ENCODE measurements at places on chromosomes 12 and 14.

DNA sequence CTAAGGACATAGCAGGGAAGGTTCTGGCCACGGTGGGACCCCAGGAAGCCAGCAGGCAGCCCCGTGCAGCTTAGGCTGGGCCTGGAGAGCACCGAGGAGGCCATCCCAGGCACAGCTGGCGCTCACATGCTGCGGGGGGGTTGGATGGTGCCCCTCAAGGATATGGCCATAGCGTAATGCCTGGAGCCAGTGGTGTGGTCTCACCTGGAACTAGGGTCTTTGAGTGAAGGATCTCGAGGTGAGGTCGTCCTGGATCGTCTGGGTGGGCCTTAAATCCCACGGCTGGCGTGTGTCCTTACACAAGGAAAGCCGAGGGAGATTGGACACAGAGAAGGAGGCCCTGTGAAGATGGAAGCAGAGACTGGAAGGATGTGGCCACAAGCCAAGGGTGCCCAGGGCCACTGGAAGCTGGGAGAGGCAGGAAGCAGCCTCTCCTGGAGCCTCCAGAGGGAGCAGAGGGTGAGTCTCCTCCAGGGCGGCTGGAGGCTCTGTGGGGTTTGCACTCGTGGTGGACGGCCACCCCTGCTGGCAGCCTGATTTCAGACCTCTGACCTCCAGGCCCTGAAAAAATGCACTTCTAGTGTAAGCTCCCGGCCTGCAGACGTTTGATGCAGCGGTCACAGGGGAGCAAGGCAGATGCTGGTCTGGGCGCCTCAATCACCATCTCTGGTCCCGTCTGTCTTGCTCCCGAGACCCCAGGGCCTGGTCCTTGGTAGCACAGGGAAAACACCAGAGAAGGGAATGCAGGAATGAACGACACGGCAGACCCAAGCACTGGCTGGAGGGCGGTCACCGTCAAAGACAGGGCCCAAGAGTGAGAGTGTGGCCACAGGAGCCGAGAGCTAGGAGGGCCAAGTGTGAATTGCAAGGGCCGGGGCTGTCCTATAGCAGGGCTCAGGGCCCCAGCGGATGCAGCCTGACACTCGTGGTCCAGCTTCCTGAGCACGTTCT lies 218.6 kb downstream of the KIF26A start:
- DNase-seq, result no peak

DNA sequence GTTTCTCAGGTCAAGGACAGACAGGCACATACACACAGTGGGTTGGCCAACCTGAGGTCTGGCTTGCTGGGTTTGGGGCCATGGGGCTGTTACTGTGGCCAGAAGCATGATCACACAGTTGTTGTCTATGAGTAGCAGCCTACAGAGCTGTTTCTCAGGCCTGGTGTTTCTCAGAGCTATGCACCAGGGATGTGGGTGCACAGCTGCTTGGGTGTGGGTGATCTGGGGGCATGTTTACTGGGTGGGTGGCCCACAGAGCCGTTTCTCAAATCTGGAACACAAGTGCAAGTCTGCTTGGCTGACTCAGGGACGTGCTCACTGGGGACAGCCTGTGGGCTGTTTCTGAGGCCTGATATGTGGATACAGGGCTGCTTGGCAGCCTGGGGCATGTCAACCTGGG lies 23.1 kb upstream of the PALS1 start:
- no peak for DNase-seq

DNA sequence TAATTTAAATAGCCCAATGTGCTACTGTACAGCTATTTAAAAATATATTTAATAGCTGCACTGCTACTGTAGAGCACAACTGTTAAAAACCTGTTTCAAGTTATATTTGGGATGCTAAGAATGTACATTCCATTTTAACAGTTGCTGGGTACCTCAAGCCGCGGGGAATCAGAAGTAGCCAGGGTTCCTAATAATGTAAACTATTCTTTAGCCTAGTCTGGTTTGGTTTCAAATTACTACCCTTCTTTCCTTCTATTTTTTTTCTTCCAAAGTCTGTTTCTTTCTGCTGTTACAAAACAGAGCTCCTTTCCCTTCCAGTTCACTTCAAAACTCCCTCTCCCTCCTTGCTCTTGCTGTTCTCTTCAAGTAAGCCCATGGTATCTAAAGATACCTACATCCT lies 21.3 kb downstream of the SCAF11 start:
- no peak for DNase-seq

DNA sequence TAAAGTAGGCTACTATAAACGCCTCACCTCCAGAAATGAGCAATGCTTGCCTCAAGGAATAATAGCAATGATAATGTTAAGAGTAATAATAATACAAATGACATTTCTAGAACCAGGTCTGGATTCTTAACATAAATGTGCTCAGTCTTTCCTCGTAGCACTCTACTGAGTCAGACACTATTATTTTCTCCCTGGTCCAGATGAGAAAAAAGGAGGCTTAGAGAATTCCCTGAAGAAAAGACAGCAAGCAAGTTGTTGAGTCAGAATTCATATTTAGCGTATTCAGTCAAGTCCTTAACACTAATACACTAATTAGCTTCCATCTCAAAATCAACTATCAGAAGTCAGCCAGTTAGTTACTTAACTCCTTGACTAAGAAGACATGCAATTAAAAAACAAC lies 13.2 kb downstream of the KCNC2 start:
- DNase-seq, result no peak

DNA sequence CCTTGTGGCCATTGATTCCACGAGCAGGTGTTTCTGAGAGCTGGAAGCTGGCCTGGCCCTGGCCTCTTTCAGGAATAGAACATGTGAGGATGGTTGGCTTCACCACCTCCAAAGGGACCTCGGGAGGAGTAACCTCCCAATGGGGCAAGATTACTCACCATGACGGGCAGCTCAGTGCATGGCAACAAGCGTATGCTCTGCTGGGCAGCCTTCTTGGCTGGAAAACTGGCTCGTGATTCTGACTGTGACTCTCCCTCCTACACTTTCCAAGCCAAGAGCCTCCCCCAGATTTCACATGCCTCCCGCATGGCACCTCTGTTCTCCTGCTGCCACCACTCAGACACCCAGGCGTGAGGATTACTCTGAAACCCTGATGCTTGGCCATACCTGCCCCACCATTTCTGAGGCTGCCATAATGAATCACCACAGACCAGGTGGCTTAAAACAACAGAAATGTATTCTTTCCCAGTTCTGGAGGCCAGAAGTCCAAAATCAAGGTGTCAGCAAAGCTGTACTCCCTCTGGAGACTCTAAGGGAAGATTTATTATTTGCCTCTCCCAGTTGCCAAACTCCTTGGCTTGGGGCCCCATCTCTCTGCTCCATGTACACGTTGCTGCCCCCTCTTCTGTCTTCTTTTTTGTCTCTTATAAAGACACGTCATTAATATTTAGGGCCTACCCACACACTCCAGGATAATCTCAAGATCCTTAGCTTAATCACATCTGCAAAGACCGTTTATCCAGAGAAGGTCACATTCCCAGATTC lies 215.9 kb downstream of the CHST11 start:
- DNase-seq, result no peak

- DNase-seq, result no peak
These were observed 79.1 kb upstream of the BDKRB2 start for GRCh38 chr14:96125536-96125935.

GRCh38 chr12:85558684-85559083 lies 277.5 kb downstream of the RASSF9 start:
- DNase-seq, result no peak

GRCh38 chr14:51219473-51220448 lies 20.3 kb upstream of the TMX1 start:
- peak; percentile 53 for DNase-seq

GRCh38 chr12:88566430-88566829 lies 13.8 kb downstream of the KITLG start:
- DNase-seq, result no peak

- no peak for DNase-seq
These were observed 26.2 kb downstream of the FAM177A1 start for GRCh38 chr14:35072226-35072625.

DNA sequence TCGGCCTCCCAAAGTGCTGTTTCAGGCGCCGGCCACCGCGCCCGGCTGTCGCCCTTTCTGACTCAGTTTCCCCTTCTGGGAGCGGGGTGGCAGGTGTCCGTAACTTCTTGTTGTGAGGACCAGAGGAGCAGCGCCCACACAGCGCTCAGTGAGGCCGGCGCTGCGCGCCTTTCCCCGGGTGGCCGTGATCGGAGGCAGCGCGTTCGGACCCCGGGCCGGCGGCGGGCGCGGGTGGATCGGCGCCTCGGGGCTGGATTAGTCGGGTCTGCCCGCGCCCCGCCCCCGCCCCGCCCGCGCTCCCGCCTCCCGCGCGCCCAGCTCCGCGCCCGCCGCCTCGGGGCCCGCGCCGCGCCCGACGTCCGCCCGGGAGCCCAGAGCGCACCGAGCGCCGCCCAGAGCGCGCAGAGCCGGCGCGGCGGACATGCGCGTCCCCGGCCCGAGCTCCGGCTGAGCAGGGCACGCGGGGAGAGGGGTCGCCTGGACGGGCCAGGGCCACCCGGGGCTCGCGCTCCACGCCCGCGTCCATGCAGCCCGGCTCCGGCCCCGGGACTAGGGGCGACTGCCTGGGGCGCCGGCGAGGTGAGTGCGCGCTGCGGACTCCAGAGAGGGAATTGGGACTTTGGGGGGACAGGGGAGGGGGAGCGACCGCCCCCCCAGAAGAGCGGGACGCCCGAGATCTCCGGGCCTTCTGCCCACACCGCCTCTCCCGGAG lies 50.6 kb downstream of the LRCOL1 start:
- peak; percentile 69 for DNase-seq

- DNase-seq, result peak; percentile 66
These were observed 1.0 kb downstream of the CD9 start for GRCh38 chr12:6201213-6201608.

DNA sequence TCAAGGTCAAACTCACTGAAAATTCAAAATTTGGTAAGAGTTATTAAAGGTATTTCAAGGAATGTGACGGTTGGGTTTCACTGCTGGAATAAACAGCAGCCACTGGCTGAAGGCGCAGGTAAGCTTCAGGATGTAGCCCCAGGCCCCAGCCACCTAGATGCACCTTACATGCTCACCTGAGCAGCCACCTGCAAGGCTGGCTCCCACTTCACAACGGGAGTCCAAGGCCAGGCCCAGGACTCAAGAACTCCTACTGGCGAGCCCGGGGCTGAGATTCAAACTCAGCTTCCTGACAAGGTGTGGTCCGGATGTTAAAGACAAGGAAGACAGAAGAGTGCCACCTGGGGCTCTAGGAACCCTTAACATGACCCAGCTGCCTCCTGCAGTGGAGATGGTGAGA lies 78.4 kb downstream of the ITPK1 start:
- DNase-seq, result no peak

GRCh38 chr14:66074537-66074936 lies 411.6 kb upstream of the CCDC196 start:
- DNase-seq, result no peak

GRCh38 chr12:104189915-104190555 lies 25.5 kb upstream of the TXNRD1 start:
- DNase-seq, result no peak

GRCh38 chr12:41497409-41497808 lies 309.3 kb downstream of the PDZRN4 start:
- no peak for DNase-seq

- no peak for DNase-seq
These were observed 397.4 kb upstream of the OR4E1 start for GRCh38 chr14:22071006-22071405.

DNA sequence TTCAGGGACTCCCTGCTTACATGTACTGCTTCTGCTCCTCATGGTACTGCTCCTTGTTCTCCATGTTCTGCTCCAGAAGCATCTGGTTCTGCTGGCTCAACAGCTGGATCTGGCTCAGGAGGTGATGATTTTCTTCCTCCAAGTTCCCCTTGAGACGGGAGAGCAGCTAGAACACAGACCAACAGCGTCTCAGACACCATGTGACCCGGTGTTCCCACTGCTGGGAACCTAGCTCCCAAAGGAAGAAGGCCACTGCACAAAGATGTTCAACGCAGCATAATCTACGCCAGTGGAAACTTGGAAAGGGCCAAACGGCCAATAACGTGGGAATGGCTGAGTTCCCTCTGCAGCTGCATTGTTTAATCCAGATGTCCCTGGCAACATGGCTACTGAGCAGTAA lies 49.6 kb upstream of the GPR68 start:
- no peak for DNase-seq

GRCh38 chr12:14514154-14514842 lies 53.4 kb downstream of the PLBD1 start:
- peak; percentile 49 for DNase-seq

DNA sequence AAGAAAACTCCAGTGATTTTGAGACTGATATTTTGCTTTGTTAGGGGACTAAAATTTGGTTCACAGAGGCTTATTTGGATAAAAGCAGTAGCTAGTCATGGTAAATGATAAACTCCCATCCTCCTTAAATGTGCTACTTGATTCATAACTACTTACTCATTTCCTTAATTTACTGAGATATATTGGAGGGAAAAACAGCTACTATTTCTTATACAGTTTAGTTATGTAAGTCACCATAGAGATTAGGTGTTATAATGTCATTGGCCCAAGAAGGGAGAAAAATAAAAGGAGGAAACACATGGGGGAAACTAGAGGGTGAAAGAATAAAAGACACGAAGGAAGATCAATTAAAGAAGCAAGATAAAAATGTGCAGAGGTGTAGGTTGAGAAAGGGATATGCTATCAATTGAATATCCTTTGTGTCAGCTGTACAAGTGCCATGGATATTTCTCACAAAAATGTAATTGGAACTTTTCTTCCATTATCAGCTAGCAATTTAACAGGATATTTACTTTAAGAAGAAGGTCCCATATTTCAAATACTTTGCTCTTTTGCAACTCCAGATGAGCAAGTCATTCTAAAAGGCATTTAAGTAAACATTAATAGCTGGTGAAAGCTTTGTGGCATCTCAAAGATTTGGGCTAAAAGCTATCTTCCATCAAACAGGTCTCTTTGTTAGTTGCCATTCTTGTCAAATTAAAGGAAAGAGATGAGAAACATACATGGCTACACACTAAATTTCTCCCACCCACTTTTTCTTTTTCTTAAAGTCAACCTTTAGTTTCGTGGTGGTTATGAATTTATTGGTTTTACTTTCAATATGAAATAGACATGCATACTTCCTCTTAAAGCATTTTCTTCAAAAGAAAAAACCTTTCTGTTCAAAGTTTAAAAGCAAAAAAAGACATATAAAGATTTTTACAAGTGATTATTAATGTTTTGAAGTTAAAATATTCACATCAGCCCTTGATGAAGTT lies 439.5 kb downstream of the CCER1 start:
- DNase-seq, result no peak

GRCh38 chr12:25993901-25994651 lies 35.6 kb downstream of the RASSF8 start:
- DNase-seq, result no peak

DNA sequence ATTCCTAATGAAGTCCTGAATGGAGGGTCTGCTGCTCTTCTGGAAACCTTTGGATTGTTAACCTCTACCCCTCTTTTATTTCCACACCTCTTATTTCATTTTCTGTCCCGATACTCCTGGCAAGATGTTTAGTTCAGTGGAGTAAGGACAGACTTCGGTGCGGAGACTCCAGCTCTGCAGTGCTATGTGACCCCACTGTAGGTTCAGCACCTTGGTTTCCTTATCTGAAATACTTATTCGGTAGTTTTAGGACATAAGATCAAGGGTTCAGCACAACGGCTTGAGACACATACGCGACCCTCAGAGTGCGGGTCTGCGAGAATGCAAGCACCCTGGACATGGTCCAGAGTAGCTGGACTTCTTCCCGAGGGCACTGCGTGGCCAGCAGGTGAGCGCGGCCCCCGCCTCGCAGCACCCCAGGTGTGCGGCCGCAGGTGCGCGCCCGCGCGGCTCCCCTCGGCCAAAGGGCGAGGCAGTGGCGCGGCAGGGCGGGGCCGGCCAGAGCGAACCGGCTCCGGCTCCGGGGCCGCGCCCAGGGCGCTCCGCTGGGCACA lies 465 bp upstream of the FGD4 start:
- DNase-seq, result no peak

- peak; percentile 91 for DNase-seq
These were observed 20.0 kb downstream of the BORCS5 start for GRCh38 chr12:12376646-12377448.

GRCh38 chr14:66804141-66804540 lies 296.2 kb downstream of the GPHN start:
- DNase-seq, result no peak

Measured in RKO (cell line).